ENCODE measurements at places on chromosomes 6 and 20. TPM values are rescaled to one million over a fixed set of nuclear protein-coding genes. Genes with fewer than 3 reads are reported as not detected.

Gene CENPW
- total RNA-seq = 23.6 TPM

Gene MICB
- total RNA-seq = 15.7 TPM

Gene GTF3C6
- total RNA-seq = 61.3 TPM

Gene ZSCAN31
- total RNA-seq = 13.4 TPM

Gene STMND1
- total RNA-seq = not detected

Gene SMLR1
- not detected for total RNA-seq

Data from endothelial cell of coronary artery (primary cell).